ENCODE measurements at places on chromosomes 3 and 15.

GRCh38 chr15:99504823-99505551 lies 60.8 kb upstream of the MEF2A start:
- no peak for DNase-seq

GRCh38 chr15:64197425-64197824 lies 34.6 kb upstream of the PPIB start:
- DNase-seq = no peak

- no peak for DNase-seq
These were observed 118.0 kb downstream of the SEC22A start for GRCh38 chr3:123319760-123320159.

- no peak for DNase-seq
These were observed 790.1 kb upstream of the CFAP20DC start for GRCh38 chr3:59839810-59840515.

- no peak for DNase-seq
These were observed 304.2 kb upstream of the LMCD1 start for GRCh38 chr3:8197384-8197783.

- peak; percentile 72 for DNase-seq
These were observed at the start of gene SLC38A3 for GRCh38 chr3:50204804-50205412. TSS of gene SLC38A3 (plus strand) at chr3:50205271. CDS start at chr3:50214200, 8,929 bp downstream.

Measured in hepatocyte (in vitro differentiated cells).